ENCODE measurements at places on chromosomes 7 and 10.

DNA sequence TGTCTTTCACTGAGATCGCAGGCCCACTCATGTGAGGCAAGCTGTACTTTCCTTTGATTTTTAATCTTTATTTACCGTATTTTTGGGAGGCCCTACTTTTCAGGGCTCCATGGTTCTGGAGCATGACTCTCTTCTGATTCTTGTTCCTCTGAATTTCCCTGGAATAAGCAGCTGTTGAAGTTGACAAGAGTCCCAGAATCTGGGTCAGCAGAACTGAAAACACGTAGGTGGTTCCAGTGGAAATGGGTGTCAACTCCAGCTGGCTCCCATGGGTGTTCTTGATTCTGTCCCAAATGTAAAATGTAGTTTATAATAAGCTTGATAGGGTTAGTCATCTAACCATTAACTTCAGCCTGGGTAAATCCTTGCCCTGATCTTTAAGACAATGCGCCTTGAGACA is 409.4 kb downstream of the GATA3 start:
- DNase-seq: no peak

DNA sequence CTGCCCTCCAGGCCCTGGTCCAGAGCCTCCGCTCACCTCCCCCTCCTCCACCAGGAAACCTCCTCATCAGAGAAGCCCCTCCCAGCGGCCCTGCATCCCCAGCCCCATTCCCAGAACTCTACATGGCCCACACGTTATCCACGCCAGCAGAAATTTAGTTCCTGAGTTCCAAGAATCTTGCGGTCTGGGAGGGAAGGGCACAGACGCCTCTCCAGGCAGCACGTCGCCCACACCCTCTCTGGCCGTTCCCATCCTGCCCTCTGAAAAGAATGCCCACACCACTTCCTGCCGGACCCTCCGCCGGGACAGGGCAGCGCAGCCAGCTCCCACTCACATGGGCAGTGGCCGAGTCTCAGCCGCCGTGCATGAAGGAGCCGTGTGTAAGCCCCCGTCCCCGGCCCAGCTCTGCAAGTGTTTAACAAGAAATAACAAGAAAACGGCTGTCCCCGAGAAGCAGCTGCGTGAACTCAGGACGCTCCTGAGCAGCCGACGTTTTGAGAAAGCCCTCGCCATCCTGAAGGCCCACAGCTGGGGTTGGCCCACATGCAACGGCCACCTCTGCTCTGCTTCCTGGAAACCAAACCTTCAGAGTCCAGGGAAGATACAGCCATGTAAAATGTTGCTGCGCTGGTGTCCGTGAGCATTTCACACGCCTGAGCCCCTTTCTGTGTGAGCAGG is 17.4 kb downstream of the ADGRA1 start:
- no peak for DNase-seq

- no peak for DNase-seq
Observed at GRCh38 chr7:83468251-83468739, 180.6 kb downstream of the SEMA3E start.

- no peak for DNase-seq
Observed at GRCh38 chr7:139540203-139540602, 16.7 kb downstream of the CLEC2L start.

DNA sequence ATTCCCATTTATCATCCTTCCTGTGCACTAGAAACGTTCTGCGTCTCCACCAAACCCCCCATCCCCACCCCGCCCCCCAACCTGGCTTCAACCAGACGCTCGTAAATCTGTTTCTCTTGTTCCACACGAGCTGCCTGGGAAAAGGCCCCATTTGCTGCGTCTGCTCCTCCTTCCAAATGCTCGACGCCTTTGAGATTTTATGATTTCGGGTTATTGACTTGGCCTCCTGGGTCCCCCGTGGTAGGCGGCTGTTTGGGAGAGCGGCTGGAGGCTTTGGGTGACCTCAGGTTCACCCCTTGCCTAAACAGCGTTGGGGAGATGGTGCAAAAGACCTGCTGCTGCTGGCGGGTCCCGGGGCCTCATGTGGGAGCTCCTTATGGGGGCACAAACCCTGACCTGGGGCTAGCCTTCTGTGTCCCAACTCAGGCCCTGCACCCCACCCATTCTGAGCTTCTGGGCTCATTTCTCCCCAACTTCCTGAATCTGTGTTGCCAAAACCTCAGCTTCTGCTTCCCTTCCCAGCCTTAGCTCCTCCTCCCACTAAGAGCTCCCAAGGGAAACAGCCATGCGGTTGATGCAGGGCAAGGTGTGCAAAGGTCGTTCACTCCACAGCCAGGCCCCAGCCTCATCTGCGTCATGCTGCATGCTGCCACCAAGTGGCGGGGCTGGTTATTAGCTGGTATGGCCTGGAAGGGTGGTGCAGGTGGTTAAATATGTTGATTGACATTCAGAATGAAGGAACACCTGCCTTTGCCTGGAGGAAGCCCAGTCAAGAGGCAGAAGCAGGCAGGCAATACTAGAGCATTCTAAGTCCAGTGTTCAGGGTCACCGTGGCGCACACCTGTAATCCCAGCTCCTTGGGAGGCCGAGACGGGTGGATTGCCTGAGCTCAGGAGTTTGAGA is 49.1 kb upstream of the ELN start:
- DNase-seq: no peak

DNA sequence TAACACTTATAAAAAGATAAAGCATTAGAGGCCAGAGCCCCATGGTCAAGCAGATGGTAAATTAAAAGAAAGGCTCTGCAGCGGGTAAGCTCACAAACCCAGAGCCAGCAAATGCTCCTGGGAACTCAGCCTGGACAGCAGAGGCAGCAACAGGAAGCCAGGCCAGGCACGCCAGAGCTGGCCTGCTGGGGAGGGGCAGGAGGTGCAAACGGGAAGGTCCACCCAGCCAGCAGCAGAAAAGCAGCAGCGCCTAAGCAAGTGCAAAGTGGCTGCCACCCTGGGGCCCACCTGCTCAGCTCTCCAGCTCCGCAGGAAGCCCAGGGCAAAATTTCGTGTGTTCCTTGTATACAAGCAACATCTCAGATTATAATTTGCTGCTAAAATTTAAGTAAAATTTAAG is 82.7 kb upstream of the GPR22 start:
- DNase-seq: no peak

- no peak for DNase-seq
Observed at GRCh38 chr10:21530168-21530567, 3.9 kb upstream of the MLLT10 start.

Measured in stimulated activated CD4-positive, alpha-beta T cell treated with anti-CD3 and anti-CD28 coated beads, Interleukin-4, amount 100 ng/mL, for 4 hours (primary cell).